ENCODE measurements at places on chromosomes 1 and 21. TPM values are rescaled to one million over a fixed set of nuclear protein-coding genes. Genes with fewer than 3 reads are reported as not detected.

GRCh38 chr1:40890771-40891170 is 28.6 kb upstream of the CITED4 start:
- no peak for DNase-seq

DNA sequence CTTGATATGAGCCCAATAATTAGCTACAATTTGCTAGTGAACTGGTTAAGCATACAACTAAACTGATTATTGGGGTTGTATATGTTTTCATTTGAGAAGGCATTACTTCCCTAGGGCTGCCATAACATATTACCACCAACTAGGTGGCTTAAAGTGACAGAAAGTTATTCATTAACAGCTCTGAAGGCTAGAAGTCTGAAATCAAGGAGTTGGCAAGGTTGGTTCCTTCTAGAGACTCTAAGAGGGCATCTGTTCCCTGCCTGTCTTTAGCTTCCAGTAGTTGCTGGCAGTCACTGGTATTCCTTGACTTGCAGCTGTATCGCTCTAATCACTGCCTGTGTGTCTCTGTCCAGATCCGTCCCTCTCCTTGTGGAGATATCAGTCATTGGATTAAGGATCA is 86.3 kb downstream of the LHX9 start:
- no peak for DNase-seq

DNA sequence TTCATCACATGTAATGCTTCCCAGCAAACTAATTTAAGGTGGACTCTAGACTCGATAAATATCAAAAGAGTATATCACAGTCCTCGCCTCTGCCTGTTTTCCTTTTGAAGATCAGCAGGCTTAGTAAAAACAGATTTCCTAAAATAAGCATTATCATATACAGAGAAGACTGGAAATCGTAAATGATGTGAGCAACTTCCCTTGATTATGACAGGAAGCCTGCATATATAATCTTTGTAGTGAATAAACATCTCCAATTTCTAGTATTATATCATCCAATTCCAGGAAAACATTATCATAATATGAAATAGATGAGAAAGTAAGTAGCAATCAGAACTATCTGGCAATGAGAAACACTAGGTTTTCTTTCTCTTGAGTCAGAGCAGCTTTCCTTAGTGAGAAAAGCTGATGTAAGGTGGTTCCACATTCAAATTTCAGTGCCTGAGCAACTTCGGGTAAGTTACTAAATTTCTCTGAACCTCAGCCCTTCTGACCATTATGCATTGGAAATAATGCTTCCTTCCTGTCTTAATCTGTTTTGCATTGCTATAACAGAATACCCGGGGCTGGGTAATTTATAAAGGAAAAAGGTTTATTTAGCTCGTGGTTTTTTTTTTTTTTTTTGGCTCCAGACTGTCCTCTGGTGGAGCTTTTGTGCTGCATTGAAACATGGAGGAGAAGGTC is 12.6 kb upstream of the POU2F1 start:
- no peak for DNase-seq

GRCh38 chr1:208601561-208601960 is 357.4 kb upstream of the PLXNA2 start:
- no peak for DNase-seq

GRCh38 chr21:34698270-34699015 is 29.6 kb downstream of the CLIC6 start:
- no peak for DNase-seq

FABP3 gene
- 63.6 TPM for total RNA-seq

KIRREL1 gene
- 40.8 TPM for total RNA-seq

- DNase-seq, result no peak
Observed at GRCh38 chr1:9317591-9318417, 25.1 kb downstream of the SPSB1 start.

Measured in upper lobe of right lung (tissue), 1 donor.